ENCODE measurements at places on chromosomes 11 and 22.

DNA sequence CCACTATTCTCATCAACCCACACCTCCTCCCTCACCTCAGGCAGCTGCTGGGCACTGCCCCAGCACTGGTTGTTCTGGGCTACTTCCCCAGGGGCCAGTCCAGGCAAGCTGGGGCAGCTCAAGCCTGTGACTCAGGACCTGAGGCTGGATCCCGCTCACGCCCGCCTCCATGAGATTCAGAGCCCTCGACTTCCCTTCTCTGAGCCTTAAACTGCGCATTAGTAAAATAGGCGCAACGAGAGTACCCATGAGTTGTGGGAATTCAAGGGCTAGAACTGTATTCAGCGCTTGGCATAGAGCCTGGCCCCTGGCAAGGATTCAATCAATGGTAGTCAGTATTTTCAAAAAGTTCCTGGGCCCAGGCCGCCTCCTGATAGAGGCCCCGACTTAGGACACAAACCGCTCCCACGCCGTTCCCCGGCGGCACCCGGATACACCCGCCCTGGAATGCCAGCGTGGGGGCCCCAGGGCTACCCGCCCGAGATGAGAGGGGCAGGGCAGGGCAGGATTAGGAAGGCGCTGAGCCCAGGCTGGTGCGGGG is 723 bp upstream of the CD82 start:
- no peak for DNase-seq

GRCh38 chr11:120556797-120557196 is 45.2 kb downstream of the GRIK4 start:
- no peak for DNase-seq

DNA sequence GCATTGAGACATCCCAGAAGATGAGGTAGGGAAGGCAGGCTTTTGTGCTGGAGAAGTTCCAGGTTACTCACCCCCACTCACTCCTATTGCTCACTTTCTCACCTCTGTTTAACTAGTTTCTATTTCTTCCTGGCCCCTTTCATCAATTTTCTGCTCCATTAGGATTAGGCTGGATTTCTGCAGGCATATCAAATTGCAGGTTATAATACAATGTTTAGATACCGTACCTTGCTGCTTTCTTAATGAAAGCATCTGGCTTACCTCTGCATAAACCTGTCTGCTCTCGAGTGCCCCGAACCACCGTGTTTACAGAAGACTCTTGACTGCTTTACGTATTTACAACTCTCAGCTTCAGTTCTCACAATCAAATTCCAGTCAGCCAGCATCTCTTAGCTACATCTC is 173.7 kb downstream of the ADAMTS15 start:
- no peak for DNase-seq

DNA sequence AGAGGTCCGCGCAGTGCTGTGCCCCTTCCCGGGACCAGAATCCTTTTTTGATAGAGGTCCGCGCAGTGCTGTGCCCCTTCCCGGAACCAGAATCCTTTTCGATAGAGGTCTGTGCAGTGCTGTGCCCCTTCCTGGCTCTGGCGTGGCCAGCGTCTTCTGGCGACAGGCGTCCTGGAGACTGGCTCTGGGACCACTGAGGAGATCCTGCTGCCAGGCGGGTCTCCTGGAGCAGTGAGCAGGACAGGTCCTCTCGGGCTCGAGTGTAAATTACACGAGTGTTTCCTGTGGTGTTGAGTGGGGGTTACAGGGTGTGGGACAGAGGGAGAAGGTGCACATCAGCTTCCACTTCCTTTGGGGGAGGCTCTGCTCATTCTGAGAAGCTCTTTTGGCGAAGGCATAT is 98.1 kb downstream of the TBC1D22A start:
- DNase-seq = no peak

DNA sequence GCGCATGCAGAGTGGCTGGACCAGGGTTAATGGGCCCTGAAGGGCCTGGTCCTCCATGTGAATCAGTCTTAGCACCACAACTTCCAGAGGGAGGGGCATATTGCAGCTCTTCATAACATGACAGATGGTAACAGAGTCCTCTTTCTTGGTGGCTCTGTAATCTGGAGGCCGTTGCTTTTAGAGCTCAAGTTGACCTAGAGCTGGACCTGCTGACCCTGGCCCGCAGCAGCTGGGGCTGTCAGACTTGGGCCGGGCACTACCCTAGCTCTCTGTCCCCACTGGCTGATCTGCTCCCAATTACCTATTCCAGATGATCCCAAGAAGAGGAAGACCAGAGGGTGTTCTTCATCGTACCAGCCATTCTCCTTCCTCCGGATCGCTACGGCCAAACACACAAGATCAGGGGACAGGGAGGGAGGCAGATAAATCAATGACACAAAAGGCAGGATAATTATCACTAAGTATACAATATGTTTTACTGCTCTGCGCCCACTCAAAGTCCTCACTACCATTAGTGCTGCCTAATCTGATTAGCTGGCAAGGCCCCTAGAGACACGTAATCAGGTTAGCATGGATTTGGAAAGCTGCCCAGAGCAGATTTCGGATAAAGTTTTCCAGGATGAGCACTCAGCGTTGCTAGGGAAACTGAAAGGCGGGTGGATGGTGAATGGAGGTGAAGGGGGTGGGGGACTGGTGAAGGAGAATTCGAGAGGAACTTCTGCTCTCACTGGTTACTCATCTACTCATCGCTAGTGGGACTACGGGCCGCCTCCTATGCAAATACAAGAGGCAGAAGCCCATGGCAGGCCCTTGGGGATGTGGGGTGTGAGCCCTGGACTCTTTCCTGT is 64.5 kb upstream of the PHOX2A start:
- no peak for DNase-seq

DNA sequence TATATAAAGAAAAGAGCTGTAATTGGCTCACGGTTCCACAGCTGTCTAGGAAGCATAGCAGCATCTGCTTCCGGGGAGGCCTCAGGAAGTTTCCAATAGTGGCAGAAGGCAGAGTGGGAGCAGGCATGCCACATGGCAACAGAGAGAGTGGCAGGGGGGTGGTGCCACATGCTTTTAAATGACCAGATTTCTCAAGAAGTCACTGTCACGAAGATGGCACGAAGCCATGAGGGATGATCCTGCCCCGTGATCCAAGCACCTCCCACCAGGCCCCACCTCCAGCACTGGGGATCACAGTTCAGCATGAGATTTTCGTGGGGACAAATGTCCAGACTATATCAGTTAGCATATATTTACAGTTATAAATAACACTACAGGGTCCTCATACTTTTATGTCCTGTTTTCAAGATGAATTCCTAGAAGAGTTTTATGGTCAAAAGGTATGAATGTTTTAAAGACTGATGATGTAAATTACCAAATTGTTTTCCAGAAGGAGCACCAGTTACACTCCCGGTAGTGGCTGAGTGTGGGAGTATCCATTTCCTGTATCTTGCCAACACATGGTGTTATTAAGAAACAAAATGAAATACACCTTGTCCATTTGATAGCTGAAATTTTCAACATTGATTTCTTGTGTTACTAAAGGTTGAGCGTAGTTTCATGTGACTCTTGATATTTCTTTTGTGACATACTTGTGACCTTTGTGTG is 19.2 kb downstream of the FAM118A start:
- DNase-seq = no peak

- no peak for DNase-seq
Measured at GRCh38 chr11:63610604-63611394, 3.4 kb downstream of the PLAAT3 start.

DNA sequence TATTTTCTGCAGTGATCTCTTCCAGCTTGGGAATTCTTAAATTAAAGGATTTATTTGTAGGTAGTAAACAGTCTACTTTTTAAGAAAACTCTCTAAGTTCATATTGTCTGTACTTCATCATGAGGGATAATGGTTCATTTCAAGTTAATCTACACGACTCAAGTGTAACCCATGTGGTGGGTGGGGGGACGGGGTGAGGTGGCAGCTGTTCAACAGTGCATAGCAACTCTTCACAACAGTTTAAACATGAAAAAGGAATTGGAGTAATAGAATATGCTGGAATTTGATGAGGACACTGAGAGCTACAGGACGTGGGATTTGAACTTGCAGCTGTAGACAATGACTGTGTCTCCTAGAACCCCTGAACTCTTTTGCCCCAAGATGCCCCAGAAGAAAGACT is 20.8 kb downstream of the BARX2 start:
- DNase-seq = no peak

DNA sequence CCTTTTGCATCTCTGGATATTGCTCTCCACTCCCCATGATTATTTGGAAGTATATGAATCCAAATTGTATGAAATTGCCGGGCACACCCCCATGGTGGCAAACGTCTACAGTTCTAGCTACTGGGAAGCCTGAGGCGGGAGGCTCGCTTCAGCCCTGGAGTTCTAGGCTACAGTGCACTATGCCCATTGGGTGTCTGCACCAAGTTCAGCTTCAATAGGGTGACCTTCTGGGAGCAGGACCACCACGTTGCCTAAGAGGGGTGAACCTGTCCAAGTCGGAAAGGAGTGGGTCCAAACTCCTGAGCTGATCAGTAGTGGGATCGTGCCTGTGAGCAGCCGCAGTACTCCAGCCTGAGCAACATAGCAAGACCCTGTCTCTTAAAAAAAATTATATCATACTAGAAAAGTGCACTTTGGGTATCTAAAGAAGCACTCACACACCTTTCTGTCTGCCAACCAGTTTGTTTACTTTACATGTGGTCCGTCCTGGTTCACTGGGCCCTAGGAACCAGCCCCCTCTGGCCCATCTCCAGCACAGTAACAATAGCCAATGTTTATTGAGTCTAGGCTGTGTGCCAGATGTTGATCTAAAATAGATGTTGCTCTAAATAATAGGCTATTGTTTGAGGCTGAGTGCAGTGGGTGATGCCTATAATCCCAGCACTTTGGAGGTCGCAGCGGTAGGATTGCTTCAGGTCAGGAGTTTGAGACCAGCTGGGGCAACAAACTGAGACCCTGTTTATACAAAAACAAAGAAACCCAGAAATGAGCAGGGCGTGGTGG is 16.4 kb upstream of the KAT5 start:
- DNase-seq = no peak
